Left ventricle myocardium inferior (tissue), 1 donor: ENCODE measurements at places on chromosomes 16 and 17. TPM values are rescaled to one million over a fixed set of nuclear protein-coding genes. Genes with fewer than 3 reads are reported as not detected.

DNA sequence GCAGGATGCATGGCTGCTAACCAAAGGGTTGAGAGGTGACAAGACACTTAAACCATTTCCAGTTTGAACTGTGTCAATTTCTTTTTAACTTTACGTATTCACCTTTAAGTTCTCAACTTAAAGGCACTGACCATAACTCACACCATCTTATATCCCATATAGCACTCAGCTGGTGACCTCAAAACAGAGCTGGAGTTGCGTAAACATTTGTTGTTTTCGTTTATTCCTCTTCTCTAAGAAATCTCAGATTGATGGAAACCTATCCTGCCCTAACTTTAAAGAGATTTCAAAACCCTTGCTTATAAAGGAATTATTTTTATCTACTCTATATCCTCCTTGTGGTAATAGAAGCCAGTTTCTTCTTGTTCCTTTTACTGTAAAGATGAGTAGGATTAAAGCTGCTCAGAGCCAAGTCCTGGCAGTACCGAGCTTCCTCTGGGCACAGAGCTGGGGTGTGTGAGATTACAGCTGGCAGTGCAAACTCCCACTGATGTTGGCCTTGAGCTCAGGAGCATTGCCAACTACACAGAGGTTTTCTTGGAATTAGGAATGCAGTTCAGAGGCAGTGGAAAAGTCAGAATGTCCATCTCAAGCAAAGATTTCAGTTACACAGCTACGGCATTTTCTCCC lies 1.3 kb downstream of the KCTD2 start:
- no peak for DNase-seq

- DNase-seq, result no peak
Observed at GRCh38 chr16:71479420-71479819, 9.7 kb downstream of the ZNF19 start.

GRCh38 chr16:22357635-22357971 lies 16.8 kb downstream of the CDR2 start:
- DNase-seq, result no peak

Gene GPR139
- not detected for total RNA-seq

Gene IRX5
- total RNA-seq, result 36.8 TPM
